ENCODE measurements at places on chromosomes 1 and 21.

- DNase-seq = no peak
Measured at GRCh38 chr1:54391450-54392209, 14.6 kb downstream of the SSBP3 start.

DNA sequence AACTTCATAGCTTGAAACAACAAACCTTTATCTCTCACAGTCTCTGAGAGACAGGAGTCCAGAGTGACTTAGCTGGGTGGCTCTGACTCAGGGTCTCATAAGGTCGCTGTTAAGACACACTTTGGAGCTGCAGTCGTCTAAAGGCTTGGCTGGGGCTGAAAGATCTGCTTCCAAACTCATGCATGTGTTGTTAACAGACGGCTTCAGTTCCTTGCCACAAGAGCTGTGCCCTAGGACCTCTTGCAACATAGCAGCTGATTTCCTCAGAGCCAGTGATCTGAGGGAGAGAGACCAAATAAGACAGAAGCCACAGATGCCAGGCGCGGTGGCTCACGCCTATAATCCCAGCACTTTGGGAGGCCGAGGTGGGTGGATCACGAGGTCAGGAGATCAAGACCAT lies 176.8 kb downstream of the DISC1 start:
- no peak for DNase-seq

- no peak for DNase-seq
Measured at GRCh38 chr1:220369511-220369910, 97.3 kb upstream of the RAB3GAP2 start.

- no peak for DNase-seq
Measured at GRCh38 chr21:46253610-46254124, 25.1 kb upstream of the LSS start.

DNA sequence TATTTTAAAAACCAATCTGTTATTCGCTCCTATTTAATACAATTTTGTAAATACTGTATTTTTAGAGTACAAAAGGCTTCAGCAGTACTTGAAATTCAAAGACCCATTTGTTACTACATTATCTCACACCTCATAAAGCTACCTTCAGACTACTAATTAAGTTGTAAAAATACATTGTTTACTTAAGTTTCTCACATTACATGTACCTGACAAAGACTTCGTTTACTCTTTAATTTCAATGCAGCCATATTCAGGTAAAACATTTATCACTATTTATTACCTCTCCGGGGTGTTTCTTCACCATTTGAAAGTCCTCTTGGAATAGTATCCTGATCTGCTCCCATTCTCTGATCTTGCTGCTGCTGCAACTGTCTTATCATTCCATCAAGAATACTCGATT lies 55.2 kb downstream of the BRWD1 start:
- DNase-seq = no peak

DNA sequence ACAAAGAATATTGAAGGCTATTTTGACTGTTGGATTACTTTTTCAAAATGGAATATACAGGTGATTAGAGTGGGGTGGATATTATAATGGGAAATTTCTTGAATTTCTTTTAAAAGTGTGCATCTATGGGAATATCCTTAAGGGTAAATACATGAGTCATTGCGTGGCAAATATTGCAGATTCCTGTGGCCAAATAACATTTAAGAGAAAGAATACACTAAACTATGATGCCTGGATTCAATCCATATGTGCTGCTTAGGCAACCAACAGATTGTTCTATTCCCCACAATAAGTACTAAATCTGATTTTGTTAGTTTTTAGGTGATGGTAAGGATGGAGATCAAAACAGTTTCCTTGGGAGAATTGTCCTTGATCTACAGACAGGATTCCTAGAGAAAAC lies 119.5 kb downstream of the HMCN1 start:
- no peak for DNase-seq

GRCh38 chr1:17711941-17712340 lies 43.2 kb upstream of the ACTL8 start:
- no peak for DNase-seq

DNA sequence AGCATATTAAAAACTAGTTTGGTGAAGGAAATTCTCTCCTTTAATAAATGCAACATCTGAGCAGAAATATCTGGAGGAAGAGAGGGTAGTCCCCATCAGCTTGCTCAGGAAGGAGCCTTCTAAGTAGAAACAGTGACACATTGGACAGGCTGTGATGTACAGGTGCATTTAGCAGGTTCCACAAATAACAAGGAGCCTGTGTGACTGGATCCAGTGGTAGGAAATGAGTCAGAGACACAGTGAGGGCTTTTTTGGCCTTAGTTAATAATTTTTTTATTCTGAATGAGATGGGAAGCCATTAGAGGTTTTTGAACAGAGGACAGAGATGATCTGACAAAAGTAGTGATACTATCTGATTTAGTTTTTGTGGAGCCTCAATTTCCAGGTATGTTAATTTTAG lies 738.9 kb upstream of the PTBP2 start:
- DNase-seq = no peak

GRCh38 chr1:229889031-229889517 lies 178.0 kb upstream of the GALNT2 start:
- no peak for DNase-seq

All from NCI-H510A (cell line).